ELF-1 (cell line): ENCODE measurements at places on chromosomes 3 and 15.

DNA sequence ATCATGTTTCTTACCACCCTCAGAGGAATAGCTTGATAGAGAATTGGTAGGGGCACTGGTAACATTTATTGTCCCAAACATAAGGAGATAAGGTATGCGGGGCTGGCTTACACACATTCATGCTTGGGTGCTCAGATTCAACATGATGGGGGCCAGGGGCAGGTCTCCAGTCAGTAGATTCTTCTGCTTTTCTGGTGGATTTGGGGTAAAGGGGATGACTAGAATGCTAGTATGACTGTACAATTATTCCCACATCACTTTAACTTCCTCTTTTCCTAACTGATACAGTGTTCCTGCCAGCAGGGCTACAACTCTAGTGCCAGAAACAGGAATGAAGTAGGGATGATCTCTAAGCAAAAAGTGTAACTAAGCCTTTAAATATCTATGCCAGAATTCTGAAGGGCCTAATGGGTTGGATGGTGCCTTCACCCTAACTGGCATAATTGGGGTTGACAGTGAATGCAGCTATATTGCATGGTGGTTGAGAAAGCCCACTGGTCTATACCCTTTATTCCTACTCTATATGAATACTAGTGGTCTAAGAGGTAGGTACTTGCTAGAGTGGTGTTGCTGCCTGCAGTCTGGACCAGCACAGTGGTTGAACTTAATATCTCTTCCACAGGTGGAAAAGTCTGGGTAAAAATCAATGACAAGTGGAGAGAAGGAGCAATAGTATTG, 117.4 kb downstream of the IL12A start:
- no peak for DNase-seq

DNA sequence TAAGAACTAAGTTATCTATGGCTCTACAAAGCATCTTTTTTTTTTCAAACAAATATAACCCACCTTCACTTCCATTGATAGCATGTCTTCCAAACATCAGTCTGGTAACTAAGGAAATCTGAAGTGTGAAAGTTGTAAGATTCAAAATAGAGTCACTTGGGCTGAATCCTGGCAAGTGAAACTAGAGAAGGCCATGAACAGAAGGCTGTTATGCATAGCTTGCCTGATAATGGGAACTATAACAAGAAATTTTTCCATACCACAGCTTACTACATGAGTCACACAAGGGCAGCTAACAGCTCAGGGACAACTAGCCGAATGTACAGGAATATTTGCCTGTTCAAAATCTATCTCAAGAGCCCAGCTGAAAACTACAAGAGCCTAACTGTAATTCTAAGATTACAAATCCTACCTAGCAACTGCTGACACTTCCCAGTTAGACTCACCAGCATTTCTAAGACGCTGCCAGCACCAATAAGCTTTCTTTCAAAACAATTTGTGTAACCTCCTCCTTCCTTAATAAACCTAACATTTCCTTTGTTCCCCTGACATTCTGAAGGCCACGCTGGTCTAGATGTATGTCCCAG, 1066.5 kb downstream of the PLOD2 start:
- no peak for DNase-seq

GRCh38 chr15:63473007-63473748, 31.2 kb upstream of the USP3 start:
- no peak for DNase-seq

DNA sequence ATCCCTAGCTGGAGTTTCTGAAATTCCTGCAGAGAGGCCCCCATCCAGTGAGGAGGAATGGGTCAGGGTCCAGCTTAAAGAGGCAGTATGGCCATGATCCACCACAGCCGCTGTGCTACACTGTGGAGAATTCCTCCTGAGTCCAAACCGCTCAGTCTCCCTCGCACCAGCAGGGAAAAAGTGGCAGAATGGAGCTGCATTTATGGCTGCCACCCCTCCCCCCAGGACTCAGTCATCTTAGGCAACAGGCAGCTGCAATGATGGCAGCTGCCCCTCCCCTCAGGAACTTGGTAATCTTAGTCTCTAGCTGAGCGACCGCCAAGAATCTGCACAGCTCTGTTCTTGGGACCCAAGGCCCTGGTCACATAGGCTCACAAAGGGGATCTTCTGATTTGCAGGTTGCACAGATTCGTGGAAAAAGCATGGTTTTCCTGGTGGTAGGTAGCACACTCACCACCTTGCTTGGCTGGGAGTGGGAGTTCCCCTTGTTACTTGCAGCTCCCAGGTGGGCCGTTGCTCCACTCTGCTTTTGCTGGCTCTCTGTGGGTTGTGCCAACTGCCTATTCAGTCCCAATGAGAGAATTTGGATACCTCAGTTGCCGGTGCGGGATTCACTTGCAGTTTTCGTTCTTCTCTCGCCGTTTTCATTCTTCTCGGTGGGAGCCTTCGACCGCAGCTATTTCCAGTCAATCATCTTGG, 204.1 kb downstream of the STXBP5L start:
- peak; percentile 59 for DNase-seq

DNA sequence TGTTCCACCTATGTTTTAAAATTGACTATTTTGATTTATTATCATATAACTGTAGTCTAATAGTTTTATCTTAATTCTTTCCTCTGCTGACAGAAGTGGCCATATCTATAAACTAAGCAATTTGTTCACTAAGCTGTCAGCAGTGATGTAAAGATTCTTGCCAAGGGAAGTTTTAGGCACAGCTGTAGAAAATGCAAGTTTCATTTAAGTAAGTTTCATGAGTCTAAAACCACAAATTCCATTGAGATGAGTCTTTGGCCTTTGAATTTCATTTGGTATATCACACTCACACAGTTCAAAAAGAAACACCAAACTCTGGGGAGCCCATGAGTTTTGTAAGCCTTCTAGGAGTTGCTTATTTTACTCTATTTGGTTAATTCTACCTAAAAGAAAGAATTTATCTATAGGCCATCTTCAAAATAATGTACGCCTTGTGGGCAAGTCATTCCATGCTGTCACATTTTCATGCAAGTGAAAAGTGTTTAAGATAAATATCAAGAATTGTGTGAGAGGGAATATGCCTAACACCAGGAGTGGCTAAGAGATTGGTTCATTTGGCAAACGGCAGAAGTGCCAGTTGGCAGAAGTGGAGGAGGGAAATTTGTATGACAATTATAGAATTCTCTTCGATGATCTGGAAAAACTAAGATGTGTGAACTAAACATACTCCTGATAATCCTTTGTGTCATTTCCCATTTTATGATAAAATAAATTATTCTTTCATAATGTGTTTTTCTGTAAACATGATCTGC, 292.9 kb downstream of the ZIC4 start:
- no peak for DNase-seq

- peak; percentile 30 for DNase-seq
These were observed 47.3 kb downstream of the EIF3J start for GRCh38 chr15:44584162-44584749.

DNA sequence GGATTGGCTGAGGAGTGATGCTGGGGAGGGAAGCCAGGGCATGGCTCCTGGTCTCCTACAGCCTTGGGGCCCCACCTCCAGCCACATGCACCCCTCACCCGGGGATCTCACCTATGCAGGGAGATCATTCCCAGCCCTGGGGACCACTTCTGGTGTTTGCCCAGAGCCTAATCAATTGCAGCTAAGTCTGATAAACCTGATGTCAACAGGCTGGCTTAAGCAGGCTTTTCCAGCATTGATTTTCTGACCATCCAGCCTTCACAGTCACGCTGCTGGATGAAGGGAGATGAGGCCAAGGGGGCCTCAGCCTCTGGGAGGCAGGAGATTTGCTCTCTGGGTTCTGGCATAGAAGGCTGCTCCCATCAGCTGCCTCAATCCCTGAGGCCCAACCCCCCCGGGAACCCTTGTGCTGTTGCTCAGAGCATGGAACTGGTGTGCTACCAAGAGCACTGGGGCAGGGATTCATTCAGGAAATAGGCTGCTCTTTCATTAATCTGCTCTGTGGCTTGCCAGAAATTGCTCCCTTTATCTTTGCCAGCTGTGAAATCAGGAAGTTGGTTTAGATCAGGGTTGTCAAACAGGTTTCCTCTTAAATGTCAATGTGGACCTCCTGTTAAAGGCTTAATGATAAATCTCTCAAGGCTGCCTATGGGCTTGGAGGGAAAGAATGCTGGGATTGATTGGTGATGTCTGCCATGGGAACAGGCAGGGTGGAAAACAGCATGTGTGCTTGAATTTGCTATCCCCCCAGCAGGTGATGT, 19.0 kb downstream of the FAM3D start:
- no peak for DNase-seq
